A549 (cell line): ENCODE measurements at places on chromosomes 1 and 21. TPM values are rescaled to one million over a fixed set of nuclear protein-coding genes. Genes with fewer than 3 reads are reported as not detected.

Gene RNU1-3
- polyA plus RNA-seq: 6.5 to 8.5 TPM (median 6.6 TPM) in 3 replicates

Gene HSD3B2
- not detected in 3 replicates for polyA plus RNA-seq

Gene GLRX2
- 48.8 to 52.4 TPM (median 49.8 TPM) in 3 replicates for polyA plus RNA-seq

Gene HSF2BP
- polyA plus RNA-seq: 1.7 to 2.3 TPM (median 1.7 TPM) in 3 replicates

Gene CYP4X1
- 0.05 TPM in 1 of 3 replicates, not detected in the others for polyA plus RNA-seq

Gene KCNA2
- polyA plus RNA-seq: 0.03 to 0.05 TPM (median 0.04 TPM) in 3 replicates

Gene HPDL
- polyA plus RNA-seq: 2.8 to 3.8 TPM (median 2.8 TPM) in 3 replicates

Gene SPATA21
- polyA plus RNA-seq: 0.09 to 0.12 TPM (median 0.10 TPM) in 3 replicates

Gene TARBP1
- polyA plus RNA-seq: 22.4 to 25.7 TPM (median 23.1 TPM) in 3 replicates
